ENCODE measurements at places on chromosomes 3 and 15.

DNA sequence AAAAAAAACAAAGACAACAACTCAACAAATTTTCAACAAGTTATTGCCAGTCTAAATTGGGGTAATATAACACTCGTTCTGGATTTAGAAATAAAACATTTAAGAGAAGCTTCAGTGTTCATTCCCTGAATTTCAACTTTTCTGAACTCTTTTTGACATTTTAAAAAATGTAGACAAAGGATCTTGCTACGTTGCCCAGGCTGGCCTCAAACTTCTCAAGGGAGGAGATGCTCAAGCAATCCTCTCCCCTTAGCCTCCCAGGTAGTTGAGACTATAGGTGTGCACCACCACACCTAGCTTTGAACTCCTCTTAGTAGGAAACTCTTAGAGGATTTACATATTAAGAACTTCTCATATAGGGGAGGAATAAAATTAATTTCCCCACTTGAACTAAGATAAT, 91.9 kb downstream of the AKAP13 start:
- no peak for ATAC-seq

DNA sequence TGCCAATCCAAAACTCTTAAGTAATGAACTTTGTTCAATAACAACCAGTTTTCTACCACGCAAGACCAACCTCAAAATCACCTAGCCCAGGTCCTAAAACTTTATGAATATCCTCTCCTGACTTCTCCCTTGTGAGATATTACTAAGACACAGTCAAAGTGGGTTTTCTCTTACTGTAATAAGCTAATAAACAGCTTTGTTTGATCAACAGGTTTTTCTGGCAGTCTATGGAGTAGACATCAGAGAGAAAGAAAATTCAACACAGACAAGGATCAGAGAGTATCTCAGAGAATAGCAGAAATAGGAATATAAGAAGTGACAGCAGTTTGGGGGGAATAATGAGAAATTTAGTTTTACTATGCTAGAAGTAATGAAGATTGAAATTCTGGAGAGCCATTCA, 79.6 kb downstream of the NR2E3 start:
- ATAC-seq: no peak

- no peak for ATAC-seq
Observed at GRCh38 chr15:81006124-81006523, 5.4 kb downstream of the TLNRD1 start.

DNA sequence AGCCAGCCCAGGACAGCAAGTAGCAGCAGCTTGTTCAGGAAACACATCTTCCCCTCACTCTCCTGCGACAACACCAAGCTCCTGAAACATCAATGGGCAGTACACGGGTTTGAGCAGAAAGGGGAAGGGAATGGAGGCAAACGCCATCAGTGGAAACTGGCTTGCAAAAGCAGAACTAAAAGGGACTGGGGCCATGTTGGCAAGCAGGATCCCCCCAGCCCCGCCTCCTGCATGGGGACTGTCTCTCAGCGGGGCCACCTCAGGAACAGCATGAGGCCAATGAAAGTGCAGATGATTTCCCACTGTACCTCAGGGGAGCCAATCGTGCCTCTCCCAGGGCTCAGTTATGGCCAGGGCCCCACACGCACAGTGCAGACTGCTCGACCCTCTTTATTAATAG, 6.8 kb downstream of the CDAN1 start:
- no peak for ATAC-seq

All from SK-N-SH treated with all-trans-retinoic acid at 6 μM for 48 hours (cell line).